AG10803 (cell line): ENCODE measurements at places on chromosomes 12 and 14.

- DNase-seq, result no peak
These were observed 400.2 kb downstream of the TMEM121 start for GRCh38 chr14:105926373-105927095.

- DNase-seq, result no peak
These were observed 6.6 kb downstream of the DLK1 start for GRCh38 chr14:100733152-100733850.

DNA sequence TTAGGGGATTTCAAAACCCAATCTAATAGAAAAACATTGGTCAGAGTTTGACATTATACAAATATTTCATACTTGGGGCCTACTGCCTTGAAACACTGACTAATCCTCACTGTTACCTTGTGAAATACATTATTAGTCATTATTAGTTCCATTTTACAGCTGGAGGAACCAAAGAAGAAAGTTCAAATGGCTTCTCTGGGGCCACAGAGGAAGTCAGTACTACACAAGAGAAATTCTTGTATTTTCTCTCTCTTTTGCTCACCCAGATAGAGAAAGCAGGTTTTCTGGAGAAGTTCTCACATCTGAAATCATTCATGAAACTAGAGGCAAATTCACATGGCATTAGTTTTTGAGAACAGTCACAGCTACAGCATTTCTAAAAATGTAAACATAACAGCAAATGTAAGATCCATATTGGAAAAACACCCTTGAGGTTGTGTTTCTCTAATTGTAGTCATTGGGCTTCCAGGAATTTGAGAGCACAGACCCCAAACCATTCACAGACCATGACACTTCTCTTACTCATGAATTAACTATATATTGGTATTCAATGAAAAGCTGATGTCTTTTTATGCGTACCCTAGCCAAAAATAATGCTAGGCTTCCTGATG lies 83.0 kb downstream of the LLPH start:
- peak; percentile 81 for DNase-seq

- peak; percentile 31 for DNase-seq
These were observed 19.2 kb downstream of the BLTP3B start for GRCh38 chr12:100123316-100124095.

DNA sequence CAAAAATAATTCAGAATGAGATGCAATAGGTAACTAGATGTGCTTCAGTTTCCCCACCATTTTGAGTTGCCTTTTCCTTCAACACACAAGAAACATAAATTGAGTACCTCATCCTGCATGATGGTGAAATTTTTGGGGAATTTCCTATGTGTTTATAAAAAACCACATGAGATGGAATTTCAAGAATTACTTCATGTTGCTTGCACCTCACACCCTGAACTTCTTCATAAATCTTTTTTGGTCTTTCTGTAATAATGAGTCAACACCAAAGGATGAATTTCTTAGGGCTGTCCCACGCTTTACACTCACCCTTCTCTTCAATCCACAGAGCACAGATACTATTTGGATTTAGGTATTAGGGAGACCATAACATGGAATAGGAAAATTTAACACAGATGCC lies 22.6 kb upstream of the LUM start:
- peak; percentile 97 for DNase-seq

DNA sequence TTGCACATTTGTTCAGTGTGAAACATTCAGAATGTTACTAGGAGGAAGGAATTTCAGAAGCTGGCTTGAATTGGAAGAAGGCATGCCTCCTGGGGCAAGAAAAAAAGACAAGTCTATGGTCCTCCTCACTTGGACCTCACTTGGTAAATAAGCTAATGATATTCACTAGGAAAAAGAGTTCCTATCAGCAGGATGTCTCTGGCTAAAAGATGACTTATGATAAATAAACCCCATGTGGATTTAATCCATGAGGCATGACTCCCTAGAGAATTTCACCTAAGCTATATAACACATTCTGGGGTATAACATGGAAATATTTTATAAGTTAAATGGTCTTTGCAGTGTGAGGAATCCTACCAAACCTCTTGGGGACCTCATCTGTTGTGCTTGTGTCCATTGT lies 199.9 kb downstream of the LRIG3 start:
- DNase-seq, result no peak

GRCh38 chr12:7934091-7934888 lies 1.7 kb downstream of the SLC2A3 start:
- DNase-seq, result no peak

- peak; percentile 51 for DNase-seq
These were observed 8.7 kb upstream of the SPATS2 start for GRCh38 chr12:49358483-49359141.

- no peak for DNase-seq
These were observed 1.8 kb downstream of the TM7SF3 start for GRCh38 chr12:27012239-27012981.

DNA sequence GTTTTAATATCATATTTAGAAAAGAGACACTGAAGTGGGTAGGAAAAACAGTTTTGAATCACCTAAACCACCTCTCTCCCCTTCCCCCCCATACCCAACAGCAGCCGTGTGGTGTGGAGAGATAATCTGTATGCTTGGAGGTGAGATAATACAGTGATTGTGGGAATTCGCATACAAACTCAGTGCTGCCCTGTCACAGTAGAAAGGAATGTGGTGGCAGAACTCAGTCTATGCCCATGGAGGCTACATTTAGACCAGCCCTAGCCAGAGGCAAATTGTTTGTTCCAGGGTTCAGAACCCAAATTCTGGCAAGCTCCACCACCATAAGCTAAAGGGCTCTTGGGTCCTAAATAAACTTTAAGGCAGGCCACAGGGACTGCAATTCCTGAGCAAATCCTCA lies 827.0 kb downstream of the C12orf50 start:
- no peak for DNase-seq

- peak; percentile 91 for DNase-seq
These were observed 123.7 kb upstream of the DHRS4 start for GRCh38 chr14:23829736-23830471.

GRCh38 chr14:55146425-55146824 lies 17.4 kb downstream of the LGALS3 start:
- no peak for DNase-seq

DNA sequence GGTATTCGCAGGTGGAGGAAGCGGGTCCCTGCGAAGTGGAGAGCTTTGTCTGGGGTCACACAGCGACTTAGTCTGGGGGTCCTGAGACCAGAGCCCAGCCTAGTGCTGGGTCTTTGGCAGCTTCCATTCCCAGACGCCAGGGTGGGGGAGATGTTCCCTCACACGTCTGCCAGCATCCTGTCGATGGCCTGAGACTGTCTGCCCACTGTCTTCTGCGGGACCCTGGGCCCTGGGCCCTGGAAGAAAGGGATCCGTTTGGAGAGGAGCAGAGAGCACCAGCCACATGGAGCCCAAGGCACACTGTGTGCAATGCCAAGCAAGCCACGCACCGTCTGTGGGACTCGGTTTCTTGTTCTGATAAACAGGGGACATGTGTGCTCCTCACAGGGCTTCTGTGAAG lies 197.2 kb downstream of the KIF26A start:
- no peak for DNase-seq

GRCh38 chr14:64549791-64550620 lies at the start of gene PPP1R36:
Gene PPP1R36, plus strand, starts transcription at chr14:64549961. Its CDS starts 37 bp downstream, at chr14:64549998.
- DNase-seq, result peak; percentile 39

DNA sequence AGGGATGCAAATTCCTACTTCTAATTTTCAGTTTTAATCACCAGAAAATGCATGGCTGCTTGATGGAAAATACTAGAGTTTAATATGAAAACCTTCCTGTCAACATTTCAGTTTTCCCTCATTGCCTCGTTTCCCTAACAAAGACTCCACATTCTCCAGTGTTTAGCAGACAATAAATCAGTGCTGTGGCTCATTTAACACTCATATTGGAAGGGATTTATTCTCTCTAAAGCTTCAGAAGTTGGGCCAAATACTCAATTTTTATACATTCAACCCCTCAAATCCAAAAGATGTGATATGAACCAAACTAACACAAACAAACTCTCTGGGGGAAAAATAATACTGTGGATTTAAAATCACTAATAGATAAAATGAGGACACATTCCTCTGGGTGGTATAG lies 482.5 kb downstream of the FLRT2 start:
- no peak for DNase-seq

DNA sequence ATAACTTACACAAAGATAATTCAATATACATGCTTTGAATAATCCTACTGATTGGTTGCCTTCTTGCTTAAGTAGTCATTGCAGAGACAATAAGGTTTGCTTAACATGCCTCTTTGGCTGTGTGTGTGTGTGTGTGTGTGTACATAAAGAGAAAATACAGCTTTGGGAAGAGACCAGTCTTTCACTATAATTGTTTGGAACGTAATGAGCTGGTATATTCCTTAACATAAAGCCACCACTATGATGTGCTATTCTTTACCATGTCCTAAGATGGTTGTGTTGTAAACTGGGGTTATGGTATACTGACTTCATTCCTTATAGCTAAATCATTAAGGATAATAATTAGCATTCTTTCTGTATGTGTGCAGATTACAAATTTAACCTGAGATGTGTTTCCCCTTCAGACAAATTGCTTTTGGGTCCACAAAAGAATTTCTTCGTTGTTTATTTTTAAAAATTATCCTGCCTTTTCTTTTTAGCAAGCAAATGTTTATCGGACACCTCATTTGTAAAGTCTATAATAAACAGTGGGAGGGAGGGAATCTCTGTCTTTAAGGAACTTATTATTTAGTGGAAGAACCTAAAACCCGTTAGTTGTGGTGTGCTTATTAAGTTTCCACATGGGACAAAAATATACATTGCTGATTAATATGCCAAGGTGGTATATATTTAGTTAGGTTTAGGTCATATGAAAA lies 74.4 kb downstream of the TMX1 start:
- no peak for DNase-seq

DNA sequence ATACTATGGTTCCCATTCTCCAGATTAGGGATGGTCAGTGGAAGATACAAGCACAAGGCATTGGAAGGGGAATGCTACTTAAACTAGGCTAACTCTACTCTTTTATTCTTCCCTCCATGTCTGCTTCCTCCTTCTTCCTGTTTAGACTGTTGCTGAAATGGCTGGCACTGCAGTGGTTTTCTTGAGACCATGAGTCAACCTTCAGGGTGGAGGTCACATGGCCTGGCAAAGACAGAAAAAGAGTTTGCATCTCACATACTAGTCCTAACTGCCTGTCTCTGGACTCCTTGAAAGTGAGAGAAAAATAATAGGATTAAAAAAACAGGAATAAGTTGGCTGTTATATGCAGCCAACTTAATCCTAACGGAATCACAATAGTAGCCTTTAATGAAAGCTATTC lies 37.0 kb downstream of the ALDH1L2 start:
- no peak for DNase-seq

- no peak for DNase-seq
These were observed 46.6 kb downstream of the KSR2 start for GRCh38 chr12:117921929-117922777.

DNA sequence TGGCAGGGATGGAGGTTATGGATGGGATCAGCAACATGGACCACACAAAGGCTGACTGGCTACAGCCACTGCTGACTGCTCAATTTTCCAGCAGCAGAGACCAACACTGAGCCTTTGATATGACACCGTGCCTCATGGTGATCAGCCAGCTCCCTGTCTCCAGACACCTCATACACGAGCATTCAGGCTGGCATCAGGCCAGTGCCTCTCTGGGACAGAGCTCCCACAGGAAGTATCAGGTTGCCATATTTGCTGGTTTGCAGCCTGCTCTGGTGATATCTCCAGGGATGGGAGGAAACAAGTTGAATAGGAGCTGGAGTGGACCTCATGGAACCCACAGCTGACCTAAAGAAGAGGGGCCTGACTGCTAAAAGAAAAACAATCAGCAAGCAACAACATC lies 471.2 kb upstream of the ATXN7L3B start:
- no peak for DNase-seq

- DNase-seq, result no peak
These were observed 58.9 kb downstream of the NOC4L start for GRCh38 chr12:132202929-132203721.

DNA sequence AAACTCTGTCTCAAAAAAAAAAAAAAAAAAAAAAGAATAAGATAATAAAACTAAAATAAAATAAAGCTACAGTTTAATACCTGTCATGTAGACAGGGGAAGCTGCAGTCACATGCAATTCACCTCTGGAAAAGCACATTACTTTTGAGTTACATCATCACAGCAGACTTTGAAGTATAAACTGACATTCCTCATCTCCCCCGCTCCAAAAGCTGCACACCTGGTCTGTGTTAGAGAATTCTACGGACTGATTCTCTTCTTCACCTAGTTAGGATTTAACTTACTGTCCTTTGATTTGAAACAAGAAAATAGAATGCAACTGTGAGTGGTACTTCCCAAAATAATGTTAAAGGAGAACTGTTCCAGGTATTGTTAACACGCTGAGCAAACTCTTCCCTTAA lies 25.1 kb downstream of the SPPL3 start:
- DNase-seq, result no peak

DNA sequence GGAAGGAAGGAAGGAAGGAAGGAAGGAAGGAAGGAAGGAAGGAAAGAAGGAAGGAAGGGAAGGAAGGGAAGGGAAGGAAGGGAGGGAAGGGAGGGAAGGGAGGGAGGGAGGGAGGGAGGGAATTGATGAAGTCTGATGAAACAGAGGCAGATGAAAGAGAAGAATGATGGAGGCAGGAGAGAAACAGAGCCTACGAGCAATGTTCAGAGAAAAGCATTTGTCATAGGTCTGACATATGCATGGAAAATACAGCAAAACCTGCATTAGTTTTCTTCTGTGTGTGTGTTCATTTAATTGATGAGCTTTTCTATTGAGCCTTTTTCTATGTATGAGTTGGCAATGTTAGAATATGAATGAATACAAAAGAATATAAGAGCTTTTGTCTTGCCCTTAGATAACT lies 343.4 kb downstream of the GXYLT1 start:
- no peak for DNase-seq

DNA sequence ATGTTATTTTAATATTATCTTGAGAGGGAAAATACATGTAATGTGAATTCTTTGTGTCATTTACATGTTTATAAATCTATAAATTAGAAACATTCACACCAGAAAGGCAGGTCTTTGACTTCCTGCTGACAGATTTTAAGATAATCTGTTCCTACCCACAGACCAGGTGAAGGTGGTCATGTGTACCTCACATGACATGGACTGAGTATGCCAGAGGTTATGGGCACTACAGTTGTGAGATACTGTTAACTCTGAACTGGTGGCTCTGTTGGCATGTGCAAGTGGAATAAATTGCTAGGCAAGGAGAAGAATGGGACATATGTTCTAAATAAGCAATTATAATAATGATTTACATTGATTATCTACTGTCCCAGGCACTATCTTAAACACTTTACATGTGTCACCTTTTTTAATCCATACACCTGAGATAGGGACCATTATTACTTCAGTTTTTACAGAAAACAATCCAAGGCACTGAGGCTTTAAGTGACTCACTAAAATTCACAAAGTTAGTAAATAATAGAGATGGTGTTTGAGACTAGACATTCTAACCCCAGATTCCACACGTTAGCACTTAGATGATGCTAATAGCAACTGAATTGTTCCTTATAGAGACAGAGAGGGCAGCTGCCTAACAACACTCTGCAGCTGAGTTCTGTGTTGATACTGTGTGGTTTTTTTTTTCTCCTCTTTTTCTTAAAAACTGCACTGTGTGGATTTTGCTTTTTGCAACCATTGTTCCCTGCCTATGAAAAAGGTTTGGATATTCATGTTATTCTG lies 23.8 kb downstream of the SLC16A7 start:
- no peak for DNase-seq
